ENCODE measurements at places on chromosomes 12 and 14.

GRCh38 chr12:5511644-5512600 is 80.0 kb downstream of the NTF3 start:
- DNase-seq = no peak

DNA sequence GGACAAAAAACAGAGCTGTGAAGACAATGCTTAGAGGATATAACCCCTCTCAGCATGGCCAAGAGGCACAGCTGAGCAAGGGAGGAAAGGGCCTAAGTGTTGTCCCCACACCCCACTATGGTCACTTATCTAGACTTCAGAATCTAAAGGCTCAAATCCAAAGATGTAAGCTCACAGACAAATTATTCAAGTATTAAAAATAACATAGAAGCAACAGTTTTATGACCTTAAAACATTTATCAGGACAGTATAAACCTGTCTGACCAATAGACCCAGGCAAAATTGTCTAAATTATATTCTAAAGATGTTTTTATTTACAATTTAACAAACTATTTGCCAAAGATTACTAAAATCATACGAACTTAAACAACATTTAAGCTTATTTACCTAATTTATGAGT is 28.1 kb upstream of the PRICKLE1 start:
- DNase-seq = no peak

GRCh38 chr12:121560392-121561008 is 20.3 kb downstream of the KDM2B start:
- DNase-seq = no peak

DNA sequence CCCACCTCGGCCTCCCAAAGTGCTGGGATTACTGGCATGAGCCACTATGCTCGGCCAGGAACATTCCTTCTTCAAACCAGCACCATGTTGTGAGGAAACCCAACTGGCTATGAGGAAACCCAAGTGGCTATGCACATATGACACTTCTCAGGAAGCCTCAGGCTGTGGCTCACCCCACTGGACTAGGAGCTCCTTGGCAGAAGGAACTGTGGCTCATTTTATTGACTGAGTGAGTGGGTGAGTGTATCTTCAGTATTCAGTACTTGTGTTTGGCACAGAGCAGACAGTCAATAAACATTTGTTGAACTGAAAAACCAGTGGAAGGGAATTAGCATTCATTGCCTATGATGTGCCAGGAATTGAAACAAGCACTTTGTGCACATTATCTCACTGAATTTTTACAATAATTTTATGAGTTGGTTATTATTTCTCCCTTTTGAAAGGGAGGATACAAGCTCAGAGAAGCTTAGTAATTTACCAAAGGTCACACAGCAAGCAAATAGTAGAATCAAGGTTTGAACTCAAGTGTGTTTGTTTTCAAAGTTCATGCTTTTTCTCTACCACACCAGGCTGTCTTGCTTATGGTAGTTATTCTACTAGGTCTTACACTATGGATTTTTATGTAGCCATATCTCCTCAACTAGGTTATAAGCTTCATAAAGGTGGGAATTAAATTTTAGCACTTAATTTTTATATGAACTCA is 121.6 kb downstream of the VEZT start:
- DNase-seq = no peak

DNA sequence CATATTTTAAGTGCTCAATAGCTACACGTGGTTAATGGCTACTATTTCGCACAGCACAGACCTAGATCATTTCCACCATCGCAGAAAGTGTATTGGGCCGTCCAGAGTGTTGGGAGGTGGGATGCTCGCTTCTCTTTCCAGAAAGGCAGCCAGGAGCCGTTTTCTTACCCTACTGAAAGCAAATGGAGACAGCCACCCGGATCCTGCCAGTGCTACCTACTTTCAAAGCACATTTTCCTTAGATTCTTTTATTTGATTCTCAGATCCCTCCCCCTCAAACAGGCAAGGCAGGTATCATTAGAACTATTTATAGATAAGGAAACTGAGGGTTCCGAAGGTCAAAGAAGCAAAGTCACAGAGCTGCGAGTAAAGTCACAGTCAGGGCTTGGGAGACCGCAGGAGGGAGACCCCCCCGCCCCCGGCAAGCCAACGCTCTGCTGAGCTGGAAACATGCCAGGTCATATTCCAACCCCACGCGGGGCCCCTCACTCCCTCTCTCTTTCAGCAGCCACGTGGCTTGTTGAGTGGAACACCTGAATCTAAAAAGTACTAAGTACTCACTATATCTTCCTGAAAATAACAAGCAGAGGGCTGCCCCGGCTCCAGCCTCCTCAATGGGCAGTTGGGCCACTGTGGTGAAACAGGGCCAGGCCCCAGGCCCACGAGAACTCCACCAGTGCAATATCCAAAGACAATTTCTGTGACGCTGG is 36.2 kb downstream of the PRIMA1 start:
- DNase-seq = no peak

- DNase-seq = no peak
Measured at GRCh38 chr12:48296586-48297282, 54.0 kb downstream of the ZNF641 start.

GRCh38 chr14:32546246-32546645 is 217.1 kb downstream of the AKAP6 start:
- no peak for DNase-seq

- no peak for DNase-seq
Measured at GRCh38 chr14:100336618-100337530, 13.7 kb downstream of the SLC25A47 start.

DNA sequence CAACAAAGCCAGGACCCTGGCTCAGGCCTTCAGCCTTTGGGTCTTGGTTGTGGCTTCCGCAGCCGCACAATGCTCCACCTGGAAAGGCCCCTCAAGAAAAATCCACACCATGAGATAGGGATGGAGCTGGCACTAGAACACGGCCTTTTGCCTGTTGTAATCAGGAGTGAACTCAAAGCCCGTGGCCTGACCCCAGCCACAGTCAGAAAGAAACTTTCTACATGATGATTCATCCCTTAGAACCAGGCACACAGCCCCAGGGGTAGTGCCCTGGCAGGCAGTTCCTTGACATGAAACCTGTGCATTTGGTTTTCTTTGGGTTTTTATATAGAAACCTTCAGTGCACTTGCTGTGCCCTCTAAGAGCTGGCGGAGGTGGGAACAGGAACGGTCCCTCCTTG is 5.1 kb downstream of the CLMN start:
- no peak for DNase-seq

DNA sequence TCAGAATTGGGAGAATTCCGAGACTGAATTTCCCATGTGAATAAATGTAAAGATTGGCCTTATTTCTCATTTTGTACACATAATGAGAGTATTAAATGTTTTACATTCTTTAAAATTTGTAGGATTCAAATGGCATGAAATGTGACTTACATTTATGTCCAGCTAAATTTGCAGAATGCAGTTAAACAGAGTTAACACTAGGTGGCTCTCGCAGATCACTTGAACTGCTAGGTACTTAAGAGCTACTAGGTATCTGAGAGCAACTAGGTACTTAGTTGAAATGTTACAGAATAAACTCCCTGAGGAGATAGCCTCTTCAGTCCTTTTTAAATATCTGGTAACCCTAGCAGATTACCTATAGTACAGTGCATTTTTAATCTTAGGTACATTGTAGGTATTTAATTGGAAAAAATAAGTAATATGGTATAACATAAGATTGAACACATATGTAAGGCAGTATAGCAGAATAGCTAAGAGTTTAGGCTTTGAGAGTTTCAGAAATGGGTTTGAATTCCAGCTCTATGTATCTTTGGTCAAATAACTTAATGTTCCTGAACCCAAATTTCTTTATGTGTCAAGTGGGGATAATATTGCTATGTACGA is 73.8 kb downstream of the KIAA0586 start:
- DNase-seq = peak; percentile 42

- DNase-seq = no peak
Measured at GRCh38 chr12:84701041-84701440, 211.6 kb downstream of the SLC6A15 start.

DNA sequence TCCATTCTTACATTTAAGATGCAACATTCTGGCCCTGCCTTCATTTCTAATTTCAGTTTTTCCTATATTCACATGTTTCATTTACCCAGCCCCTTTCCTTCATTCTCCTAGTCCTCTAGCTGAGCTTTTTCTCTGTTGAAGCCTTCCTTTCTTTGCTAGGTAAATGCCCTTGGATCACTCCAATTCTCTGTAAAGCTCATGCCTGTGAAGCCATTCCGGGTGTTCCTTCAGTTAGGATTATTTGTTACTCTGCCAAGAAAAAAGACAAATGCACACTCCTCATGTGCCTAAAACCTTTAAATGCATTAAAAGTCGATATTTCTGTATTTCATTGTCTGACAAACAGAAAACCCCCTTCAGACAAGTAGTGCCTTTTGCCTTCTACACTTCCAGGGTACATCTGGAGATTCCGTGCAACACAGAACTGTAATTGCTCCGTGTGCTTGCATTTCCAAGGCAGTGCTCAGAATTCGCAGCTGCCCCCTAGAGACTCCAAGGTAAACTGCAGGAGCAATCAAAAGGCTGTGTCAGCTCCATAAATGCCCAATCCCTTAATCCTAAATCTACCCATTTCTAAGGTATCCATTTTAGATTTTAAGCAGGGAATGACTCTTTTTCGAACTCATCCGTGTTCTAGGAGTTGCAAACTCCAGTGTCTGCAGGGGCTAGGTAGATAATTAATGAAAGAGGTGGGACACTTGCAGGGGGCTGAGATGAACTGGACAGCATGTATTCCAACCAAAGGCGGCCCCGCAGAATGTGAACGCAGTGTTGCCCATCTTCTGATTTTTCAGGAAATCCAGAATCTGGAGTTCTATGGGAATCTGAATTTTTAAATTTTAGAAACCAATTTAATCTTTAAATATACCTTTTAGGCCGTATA is 320.2 kb downstream of the GRIN2B start:
- peak; percentile 6 for DNase-seq

- peak; percentile 24 for DNase-seq
Measured at GRCh38 chr14:103130965-103131364, 7.7 kb downstream of the TNFAIP2 start.

DNA sequence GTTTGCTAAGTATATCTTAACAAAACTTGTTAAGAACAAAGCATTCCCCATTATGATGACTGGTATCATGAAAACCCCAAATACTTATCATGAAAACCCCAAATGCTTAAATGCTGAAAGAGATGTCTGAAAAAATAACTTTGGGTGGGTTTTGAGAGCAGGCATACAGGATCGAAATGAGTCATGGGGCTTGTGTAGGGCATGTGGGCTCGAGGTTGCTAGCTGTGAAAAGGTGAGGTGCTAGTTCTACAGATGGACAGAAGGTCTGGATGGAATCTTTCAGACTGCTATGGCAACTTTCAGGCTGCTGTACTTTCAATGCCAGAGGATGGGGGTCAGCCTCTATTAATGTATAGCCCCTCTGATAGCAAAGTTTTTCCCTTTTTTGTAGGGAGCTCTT is 167.8 kb upstream of the MDGA2 start:
- DNase-seq = no peak

DNA sequence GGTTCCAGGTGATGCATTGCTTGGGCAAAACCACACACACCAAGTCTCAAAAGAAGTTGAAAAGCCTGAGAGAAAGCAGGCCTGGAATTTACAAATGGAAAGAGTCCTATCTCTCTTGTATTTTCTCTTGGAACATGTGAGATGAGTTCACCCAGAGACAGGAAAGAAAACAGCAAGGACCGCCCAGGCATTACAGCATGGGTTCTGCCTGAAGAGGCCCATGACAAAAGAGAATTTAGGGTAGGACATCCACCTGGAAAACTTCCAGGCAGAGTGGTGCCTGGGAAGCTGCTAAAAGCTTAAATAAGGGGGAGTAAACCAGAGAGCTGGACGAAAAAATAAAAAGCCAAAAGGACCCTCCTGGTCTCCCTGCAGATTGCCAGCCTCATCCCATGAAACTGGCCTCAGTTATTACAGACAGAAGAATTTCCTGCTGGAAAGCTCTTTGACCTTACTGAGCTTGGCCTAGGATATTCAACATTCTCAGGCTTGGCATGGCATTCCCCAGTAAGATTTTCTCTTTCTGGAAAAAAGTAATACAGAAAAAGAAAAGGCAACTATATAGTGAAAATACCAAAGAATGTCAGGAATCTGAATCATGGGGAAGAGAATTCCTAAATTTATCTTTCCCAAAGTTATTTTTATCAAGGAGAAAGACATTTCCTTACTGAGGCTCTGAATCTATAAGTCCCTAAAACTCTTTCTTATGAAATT is 121.3 kb upstream of the NUDT4 start:
- DNase-seq = no peak

- DNase-seq = no peak
Measured at GRCh38 chr12:49049566-49050224, 10.9 kb downstream of the KMT2D start.

DNA sequence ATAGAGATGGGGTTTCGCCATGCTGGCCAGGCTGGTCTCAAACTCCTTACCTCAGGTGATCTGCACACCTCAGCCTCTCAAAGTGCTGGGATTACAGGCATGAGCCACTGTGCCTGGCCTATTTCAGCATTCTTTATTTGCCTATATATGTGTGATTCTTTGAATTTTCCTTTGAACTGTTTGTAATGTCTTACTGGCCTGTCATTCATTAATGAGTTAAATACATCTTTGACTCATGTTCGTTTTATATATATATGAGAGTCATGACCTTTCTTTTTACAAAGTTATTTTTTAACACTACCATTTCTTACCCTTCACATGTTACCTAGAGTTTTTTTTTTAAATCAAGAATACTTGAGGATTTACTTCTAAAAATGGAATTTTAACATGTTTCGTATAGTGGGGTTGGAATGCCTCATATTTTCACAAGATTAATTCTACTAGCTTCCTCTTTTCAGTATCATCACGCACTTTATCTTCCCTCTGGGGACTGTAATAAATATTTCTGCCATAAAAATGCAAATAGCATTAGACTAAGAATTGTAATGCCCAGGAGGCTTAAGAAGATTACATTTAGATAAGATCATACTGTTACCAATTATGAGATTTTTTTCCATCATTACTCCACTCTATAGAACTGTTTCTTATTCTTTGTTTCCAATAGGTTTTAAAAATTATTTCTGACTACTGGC is 66.7 kb downstream of the NTN4 start:
- DNase-seq = no peak

GRCh38 chr12:66863276-66863675 is 184.4 kb upstream of the GRIP1 start:
- no peak for DNase-seq

- no peak for DNase-seq
Measured at GRCh38 chr12:99287136-99287535, 360.4 kb upstream of the GARIN6 start.

- DNase-seq = no peak
Measured at GRCh38 chr12:94329366-94329765, 130.3 kb downstream of the CEP83 start.

DNA sequence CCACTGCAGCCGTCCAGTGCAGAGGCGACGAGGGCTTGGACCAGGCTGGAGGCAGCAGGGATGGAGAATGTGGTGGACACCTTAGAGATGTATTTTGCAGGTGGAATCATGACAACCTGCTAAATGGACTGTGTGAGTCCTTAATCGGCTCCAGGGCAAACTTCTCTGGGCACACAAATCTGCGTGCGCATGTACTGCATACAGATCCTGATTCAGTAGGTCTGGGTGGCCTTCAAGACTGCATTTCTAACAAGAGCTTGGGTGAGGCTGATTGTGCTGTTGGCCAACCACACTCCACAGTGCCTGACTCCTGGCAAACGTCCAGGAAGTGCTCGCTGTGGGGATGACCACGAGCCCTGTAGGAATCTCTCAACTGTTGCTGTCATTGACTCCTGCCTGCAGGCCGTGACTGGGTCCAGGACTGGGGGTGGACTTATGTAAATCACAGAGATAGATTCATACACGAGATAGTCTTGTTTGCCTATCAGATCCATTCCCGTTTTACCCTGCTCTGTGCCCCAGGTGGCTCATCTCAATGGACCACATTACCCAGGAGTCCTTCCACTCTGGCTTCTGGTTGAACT is 27.2 kb downstream of the JDP2 start:
- DNase-seq = no peak

All from COR-L47 (cell line).